CD4-positive, alpha-beta T cell treated with Interferon gamma for 1 hour (primary cell): ENCODE measurements at places on chromosomes 4 and X.
A peak's percentile ranks its signal among the peaks of the same experiment; 100 is the strongest.

DNA sequence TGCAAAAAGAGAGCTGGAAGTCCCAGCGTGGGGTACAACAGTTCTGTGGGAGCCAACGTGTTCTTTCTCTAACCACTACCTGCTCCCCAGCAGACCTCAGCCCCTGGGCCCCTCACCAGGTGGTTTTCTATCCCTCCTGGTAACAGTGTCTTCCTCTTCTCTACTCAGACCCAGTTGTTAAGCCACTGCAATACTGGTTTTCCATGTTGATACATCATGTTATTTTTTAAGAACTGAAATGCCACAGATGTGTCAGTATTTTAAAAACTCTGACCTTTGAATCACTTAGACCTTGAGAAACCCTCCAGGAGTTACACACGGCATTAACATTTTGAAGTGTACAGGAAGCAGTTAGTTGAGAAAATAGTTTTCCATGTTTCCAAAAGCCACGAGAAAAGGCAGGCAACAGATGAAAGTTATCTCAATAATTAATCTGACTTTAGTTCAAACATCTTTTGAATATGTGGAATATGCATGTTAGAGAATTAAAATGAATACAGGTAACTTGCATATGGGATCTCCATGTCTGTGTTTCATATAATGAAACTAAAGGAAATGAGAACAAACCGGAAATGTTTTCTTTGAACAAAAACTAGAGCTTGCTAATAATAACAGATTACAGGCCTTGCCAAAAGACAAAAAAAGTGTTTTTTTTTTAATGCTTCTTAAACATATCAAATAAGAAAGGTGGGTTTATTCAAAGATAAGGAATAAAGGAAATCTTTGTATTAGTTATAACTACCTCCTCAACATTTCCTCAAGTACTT lies 108.8 kb downstream of the ZNF827 start:
- no peak for DNase-seq

DNA sequence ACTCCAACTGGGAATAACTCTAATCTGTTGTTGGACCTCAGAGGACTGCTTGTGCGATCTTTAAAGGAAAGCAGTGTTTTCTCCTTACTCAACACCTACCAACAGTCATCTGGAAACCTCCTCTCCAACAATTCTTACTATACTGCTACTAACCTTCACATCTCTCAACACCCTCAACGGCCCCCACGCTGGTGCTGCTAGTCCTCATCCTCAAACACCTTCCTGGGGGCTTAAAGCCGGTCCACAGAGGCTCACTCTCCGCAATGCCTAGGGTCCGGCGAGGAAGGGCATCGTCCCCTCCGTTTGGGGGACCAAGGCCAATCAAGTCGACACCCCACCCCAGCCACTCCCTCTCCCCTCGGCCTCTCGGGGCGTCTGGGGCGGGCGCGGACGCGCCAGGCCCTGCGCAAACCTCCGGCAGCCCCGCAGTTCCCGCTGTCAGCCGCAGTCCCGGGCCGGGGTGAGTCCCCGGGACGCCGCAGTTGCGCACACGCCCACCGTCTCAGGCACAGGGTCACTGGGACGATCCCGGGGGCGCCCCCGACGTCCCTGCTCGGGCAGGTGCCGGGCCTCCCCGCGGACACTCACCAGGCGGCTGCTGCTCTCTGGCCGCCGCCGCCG lies 418 bp downstream of the TAB3 start:
- DNase-seq, result no peak

DNA sequence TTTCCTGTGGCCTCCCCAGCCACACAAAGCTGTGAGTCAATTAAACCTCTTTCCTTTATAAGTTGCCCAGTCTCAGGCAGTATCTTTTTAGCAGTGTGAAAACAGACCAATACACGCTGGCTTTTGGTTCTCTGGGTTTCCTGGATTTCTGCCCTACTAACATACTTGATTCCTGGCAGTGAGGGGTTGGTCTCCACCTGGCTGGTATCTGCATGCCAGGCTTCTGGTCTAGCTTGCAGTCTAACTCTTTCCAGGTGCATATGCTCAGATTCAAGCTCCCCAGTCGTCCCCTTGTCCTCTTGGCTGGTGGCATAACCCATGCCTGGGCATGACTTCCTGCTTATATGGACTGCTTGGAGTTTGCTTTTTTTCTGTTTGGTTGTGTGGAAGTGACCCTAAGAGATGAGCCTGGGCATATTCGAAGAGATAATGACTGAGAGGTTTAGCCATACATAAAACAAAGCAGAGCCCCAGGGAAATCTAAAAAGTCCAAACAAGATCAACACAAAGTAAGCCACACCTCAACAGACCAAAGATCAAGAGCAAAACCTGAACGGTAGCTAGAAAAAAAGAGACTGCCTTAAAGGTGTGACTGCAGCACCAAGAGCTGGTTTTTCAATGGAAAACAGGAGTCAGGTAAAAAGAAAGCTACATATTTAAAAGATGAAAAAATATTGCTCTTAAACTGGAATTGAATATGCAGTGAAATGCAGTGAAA lies 102.1 kb upstream of the STS start:
- no peak for DNase-seq

DNA sequence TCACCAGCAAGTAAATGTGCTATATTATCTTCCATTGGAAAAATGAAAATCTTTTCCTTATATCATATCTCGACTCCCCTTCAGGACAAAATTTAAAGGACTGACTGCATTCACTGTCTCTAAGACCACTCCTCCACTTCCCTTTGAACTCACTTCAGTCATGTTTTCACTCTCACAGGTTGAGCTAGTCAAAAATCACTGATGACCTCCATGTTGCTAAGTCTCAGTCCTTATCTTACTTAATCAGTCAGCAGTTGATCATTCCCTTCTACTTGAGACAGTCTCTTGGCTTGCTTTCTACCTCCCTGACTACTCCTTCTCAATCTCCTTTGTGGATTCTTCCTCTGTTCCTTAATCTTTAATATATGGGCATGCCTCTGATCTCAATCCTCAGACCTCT lies 117.0 kb upstream of the LSM6 start:
- no peak for DNase-seq

DNA sequence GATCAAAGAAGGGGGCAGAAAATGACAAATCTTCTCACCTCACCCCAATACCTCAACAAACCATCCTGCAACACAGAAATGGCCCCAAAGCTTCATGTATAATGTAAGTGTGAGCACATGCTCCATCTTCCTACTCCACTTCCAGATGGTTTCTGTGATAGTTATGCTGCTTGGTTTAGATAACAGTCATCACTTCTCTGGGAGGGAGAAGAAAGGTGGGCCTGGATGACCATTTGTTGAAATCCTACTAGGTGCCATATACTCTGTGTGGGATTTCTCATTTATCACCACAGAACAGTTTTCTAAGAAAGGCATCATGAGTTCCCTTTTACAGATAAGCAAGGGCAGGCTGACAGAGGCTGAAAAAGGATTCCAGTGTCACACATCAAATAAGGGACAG lies 31.3 kb upstream of the NXF3 start:
- DNase-seq, result no peak

DNA sequence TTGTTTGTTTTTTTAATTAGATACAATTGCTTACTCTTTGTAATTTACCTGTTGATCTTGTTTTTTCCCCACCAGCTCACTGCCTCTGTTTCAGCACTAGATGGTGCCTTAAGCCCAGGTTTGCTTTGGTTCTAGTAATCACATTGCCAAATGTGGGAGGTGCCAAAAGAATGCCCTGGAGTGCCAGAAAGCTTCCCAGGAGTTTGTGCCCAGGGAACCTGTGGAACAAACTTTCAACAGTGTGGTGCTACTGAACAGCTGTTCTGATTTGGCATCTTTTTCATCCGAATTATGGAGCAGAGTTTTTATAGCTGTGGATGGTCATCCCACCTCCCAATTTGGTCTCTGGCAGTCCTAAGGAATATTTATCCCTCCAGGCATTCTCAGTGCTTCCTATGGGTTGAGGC lies 1000.7 kb downstream of the STIM2 start:
- no peak for DNase-seq

GRCh38 chr4:40918330-40918729 lies 168.6 kb downstream of the NSUN7 start:
- DNase-seq, result no peak

- no peak for DNase-seq
Measured at GRCh38 chr4:106186201-106186600, 129.8 kb downstream of the TBCK start.

DNA sequence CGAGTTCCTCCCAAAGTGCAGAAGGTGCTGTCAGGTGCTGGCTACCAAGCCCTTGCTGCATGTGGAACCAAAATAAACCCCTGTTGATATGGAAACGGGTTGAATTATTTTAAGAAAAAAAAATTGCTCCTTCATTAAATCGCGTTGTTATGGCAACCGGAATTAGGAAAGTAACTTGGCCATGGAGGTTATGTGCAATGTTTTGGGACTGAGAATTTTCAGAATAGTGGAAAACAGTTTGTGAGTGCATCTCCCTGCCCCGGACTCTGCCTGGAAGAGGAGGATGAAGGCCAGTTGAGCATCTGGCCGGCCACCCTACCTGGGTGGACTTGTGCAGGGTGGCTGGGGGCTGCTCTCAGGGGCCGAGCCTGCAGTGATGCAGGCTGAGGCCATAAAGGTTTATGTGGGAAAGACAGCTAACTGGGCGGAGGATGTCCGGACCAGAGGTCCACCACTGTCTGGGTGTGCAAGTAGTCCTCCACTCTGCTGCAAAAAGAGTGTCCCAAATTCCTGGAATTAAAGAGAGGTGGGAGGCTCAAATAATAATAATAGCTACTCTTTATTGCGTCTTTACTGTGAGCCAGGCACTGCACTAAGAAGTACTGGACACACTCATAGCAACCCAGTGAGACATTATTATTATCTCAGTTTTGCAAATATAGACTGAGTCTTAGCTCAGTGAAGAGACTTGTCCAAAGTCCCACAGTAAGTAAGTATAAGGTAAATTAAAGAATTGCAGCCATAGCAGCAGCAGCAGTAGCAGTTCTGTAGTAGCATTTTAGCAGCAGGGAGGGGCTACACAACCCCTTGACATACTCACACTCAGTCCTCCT lies 20.6 kb downstream of the RTL5 start:
- no peak for DNase-seq

DNA sequence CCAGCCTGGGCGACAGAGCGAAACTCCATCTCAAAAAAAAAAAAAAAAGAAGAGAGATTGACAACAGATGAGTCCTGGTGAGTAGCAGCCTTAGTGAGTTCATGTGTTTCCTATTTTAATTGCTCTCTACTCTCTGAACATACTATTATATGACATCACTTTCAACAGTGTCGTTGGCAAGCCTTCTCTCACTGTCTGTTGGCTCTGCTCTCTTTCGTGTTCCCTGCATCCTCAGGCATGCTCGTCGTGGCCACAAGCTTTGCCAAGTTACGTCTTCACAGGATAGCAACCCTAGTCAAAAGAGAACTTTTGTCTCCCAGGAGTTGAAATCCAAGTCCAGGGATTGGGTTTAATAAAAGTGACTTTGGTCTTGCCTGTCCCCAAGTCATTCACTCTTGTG lies 117.1 kb upstream of the EGFL6 start:
- no peak for DNase-seq

DNA sequence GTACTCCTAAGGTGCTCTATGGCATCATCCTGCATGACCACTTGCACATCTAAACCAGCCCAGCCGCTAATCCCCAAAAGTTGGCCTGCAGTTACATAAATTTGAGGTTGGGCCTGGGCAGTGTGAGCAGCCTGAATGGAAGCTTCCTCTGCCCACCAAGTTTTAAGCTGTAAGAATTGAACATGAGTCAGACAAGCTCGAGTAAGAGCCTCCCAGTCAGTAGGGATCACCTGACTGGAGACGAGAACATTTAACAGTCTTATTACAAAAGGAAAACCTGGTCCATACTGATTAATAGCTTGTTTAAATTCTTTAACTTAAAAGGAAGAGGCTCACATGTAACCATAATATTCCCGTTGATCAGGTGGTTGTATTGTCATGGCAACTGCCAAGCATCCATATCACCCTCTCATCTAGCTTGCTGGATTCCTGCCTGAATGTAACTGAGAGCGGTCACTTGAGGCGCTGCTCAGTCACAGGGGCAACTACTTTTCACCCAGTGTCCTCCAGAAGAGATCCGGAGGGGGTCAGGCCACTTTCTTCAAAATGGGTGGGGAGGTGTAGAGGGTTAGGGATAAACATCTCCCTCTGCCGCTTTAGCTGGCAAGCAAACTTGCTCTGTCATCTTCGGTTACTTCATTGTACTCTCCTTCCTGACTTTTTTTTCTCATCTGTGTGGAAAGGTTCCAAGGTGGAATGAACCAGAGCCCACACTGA lies 56.6 kb upstream of the WDR1 start:
- DNase-seq, result no peak

GRCh38 chr4:3283916-3284315 lies 8.9 kb upstream of the RGS12 start:
- no peak for DNase-seq

GRCh38 chrX:82648062-82648461 lies 860.0 kb upstream of the POU3F4 start:
- DNase-seq, result no peak

GRCh38 chr4:33722254-33722653 lies 2522.1 kb downstream of the ARAP2 start:
- no peak for DNase-seq

DNA sequence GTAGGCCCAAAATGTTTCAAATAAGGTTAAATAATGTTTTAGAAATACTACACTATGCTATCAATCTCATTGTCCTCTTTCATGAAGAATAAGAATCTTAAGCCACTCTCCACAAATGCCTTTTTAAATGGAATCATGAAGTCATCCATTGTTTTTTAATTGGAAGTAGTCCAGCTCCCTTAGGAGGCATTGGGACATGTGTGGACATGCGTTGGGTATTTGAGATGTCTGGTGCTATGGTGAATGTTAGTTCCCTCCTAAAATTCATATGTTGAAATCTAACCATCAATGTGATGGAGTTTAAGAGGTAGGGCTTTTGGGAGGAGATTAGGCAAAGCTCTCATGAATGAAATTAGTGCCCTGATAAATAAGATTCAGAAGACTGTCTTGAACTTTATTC lies 289.0 kb downstream of the C4orf33 start:
- no peak for DNase-seq

GRCh38 chr4:2064276-2064991 lies 5.3 kb downstream of the NAT8L start:
- no peak for DNase-seq

DNA sequence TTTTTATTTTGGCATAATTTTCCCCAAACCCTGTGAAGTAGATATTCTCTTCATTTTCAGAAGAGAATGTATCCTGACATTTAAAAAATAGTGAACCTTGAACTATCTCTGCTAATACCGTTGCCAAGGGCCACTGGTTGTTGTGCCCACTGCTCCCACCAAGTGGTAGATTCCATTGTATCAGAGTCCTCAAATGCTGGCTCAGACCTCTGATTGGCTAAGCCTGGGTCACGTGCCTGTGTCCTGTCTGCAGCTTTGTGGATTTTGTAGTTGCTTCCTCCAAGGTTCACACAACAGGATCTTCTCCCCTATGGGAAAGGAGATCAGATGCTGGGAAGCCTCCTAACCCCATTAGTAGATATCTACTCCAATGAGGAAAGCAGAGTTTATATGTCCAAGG lies 104.8 kb upstream of the CASK start:
- no peak for DNase-seq

GRCh38 chrX:15493118-15493962 lies at the start of gene PIR:
Gene PIR, minus strand, starts transcription at chrX:15493333. Its CDS starts 2,076 bp downstream, at chrX:15491257.
- DNase-seq, result peak; percentile 30

- DNase-seq, result no peak
Measured at GRCh38 chrX:41718481-41719235, 5.3 kb upstream of the GPR82 start.
